ENCODE measurements at places on chromosomes 6 and 20. TPM values are rescaled to one million over a fixed set of nuclear protein-coding genes. Genes with fewer than 3 reads are reported as not detected.

The OPN5 gene
- total RNA-seq, result 12.1 TPM

The C20orf141 gene
- total RNA-seq, result not detected

DNA sequence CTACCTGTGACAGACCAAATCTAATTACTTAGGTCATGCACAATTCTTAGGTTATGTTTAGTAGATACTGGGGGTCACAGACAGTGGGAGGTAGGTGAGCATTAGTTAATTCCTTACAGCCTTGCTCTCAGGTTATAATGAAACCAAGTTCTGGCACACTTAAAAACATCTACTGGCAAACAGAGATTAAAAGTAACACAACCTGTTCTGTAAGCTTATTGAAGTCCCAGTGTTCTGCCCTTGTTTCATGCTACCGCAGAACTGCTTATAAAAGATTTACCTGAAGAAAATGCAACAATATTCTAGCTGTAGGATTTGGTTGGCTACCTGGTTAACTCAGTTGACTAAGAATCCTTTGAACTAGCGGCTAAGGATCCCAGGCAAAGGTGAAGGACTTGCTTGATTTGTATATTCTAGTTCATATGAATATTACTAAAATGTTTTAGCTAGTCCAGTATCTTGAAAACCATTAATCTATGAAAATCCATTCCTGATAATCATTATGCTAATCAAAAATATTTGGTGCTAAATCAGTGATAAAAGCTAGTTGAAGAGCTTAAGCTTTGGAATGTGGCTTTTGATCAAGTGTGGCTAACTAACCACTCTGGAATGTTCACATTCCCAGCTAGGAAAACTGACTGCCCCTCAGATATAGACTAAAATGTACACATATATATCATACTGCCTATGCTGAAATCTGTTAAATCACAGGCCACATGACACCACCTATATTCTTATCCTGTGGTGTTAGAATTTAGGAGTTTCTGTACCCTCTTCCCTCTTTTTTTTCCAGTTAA is 7.2 kb downstream of the PEX3 start:
- no peak for DNase-seq

GRCh38 chr6:163463795-163464194 is 49.3 kb downstream of the QKI start:
- DNase-seq, result no peak

- DNase-seq, result no peak
Observed at GRCh38 chr6:117417851-117418250, 7.9 kb downstream of the ROS1 start.

GRCh38 chr20:59171986-59172385 is 8.4 kb downstream of the ZNF831 start:
- DNase-seq, result no peak

The HBS1L gene
- 93.3 TPM for total RNA-seq

DNA sequence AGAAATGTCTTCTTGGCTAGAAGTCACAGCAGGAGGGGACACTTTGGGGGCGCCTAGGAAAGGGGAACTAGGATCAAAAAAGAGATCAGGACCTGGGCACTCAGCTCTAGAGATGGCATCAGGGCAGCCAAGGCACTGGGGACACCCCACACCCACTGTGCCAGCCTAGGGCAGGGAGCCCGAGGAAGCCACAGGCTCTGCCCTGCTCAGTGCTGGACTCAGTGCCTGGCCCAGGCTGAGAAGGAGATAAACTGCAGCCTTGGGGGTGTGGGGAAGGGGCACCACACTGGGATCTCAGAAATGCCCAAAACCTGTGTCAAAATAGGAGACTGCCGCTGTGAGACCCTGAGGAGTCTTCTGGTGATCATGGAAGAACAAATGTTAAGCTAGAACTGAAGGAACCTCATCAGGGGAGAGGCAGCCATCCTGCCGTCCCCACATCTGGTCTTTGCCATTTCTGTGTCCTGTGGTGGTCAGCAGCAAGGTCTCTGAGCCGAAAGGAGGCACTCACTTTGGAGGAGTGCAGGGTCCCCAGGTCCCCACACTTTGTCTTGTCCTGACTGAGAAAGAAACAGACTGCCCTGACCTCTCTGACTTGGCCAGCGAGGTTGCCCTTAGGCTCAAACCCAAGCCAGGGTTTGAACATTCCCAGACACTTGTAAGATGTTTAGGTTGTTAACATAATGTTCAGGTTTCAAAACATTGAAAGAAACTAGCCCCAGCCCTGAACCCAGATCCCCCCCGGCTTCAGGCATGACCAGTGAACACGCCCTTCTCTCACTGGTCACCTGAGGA is 2.3 kb downstream of the ARFRP1 start:
- DNase-seq, result no peak

Measured in endothelial cell (in vitro differentiated cells).